H54 (cell line): ENCODE measurements at places on chromosomes 3 and 15.

DNA sequence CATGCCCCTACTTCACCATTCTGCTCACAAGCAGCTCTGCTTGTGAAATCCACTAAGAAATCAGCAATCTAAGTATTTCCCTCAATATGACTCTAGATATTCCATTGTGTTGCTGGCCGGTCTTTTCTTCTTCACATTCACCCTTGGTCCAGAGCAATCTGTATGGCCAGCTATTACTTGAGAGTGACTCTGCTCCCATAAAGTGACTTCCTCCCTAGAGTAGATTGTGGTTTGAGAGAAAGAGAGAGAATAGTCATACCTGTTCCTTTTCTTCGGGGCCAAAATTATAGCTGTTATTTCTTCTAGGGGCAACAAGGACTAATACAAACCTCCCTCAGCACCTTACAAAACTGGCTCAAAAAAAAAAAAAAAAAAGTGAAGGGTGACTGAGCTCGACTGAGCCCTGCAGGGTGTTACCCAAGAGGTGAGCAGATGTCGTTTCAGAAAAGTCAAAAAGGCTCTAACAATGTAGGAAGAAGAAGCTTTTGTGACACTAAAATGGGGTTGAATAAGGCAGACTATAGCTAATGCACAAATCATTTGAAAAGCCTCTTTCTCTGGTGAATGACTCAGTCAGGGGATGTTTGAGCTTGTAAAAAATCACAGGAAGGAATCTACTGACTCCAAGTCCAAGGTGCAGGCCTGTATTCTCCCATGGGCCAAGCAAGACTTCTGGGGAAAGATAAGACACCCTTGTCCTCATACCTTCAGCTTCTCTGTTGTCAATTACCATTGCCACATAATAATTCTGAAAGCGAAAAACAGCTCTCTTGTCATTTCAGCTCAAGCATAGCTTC is 161.0 kb upstream of the SLC24A5 start:
- no peak for DNase-seq

- DNase-seq: no peak
These were observed 9.9 kb downstream of the THAP10 start for GRCh38 chr15:70882361-70882760.

- no peak for DNase-seq
These were observed 45.3 kb downstream of the PLS1 start for GRCh38 chr3:142641504-142641903.

- DNase-seq: no peak
These were observed 618.8 kb upstream of the CCDC54 start for GRCh38 chr3:106758459-106758858.

GRCh38 chr3:196525141-196525540 is 10.0 kb upstream of the SMCO1 start:
- no peak for DNase-seq

DNA sequence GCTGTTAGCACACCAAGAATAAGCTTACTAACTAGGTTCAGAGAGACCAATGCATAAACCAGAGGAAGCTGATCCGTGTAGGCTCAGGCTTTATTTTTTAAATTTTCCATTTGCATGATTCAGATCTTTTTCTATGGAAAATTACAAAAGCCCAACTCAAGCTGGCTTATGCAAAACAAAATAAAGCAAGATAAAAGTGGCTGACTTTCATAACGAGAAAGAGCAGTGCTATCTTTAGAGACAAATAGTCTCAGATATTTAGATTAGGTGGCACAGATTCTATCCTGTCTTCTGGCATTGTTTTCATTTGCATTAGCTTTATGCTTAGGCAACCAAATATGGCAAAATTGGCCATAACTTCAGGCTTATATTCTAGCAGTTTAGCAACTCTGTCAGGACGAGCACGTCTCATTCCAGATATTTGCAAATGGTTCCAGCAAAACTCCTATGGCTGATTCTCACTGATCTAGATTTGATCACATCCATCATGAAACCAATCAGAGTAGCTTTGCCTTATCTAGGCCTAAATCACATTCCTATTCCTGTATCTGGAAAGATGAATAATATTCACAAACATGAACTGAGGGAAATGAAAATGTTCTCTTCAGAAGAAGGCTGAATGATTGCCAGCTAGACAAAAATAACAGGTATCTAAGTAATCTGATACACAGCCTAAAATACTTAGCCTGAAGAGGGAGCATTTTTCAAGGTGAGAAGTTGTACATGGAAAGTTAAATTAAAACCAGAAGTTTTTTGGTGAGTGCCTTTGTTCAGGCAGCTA is 216.4 kb upstream of the DPPA4 start:
- no peak for DNase-seq

DNA sequence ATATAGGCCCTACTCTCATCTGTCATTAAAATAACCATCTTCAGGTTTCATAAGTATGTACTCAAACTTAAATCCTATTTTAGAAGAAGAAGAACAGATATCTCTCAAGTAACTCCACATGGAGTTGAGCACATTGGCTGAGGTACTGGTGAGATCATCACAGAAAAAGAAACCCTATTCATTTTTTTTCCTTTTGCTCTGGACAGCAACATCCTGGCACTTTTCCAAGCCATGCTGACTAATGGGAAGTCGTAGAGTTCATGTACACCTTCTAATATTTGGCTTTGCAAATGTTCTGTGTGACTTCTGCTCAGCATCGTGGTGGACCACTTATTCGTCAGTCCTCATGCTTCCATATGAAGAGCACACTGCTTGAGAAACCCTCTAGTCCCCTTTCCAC is 336.0 kb upstream of the KCNH8 start:
- no peak for DNase-seq

DNA sequence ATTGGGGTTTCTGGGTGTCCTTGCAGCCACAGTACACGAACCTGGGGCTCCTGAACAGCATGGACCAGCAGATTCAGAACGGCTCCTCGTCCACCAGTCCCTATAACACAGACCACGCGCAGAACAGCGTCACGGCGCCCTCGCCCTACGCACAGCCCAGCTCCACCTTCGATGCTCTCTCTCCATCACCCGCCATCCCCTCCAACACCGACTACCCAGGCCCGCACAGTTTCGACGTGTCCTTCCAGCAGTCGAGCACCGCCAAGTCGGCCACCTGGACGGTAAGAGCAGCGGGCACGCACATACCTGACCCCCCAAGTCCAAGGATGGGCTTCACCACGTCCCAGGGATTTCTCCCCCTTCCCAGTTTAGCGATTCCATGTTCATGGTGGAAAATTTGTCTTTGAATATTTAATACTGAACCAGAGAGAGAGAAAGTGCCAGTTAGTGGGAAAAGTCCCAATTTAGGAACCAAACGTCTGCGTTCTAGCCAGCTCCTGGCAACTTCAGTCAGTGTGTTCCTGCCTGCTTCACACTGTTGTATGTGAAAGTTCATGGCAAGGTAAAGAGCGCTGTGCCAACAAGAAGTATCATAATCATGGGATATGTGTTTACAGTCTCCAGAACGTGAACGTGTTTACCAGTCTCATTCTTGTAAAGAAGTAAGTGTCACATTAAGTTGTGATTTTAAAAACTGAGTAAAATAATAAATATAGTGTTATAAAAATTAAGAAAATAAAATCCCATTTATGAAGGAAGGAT is 177.2 kb downstream of the TP63 start:
- DNase-seq: no peak

- peak; percentile 55 for DNase-seq
These were observed 133.4 kb upstream of the SMAD3 start for GRCh38 chr15:66931768-66932633.

DNA sequence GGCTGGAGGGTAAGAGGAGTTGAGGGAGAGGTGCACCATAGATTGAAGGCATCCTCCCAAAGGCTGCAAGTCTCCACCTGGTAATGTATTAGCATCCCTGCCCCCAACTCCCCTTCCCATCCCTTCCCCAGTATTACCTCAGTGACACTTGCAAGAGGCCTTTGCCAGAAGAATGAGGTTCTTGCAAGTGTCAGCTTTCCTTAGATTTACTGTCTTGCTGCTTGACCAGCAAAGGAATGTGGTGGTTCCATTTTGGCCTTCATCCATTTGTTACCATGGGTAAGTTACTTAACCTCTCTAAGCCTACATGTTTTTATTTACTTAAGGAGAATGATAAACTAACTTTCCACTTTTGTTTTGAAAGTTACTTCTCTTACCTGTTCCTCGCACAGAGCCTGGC is 108.9 kb downstream of the LRTM1 start:
- no peak for DNase-seq

- DNase-seq: no peak
These were observed 121.2 kb upstream of the GAP43 start for GRCh38 chr3:115502128-115502527.

DNA sequence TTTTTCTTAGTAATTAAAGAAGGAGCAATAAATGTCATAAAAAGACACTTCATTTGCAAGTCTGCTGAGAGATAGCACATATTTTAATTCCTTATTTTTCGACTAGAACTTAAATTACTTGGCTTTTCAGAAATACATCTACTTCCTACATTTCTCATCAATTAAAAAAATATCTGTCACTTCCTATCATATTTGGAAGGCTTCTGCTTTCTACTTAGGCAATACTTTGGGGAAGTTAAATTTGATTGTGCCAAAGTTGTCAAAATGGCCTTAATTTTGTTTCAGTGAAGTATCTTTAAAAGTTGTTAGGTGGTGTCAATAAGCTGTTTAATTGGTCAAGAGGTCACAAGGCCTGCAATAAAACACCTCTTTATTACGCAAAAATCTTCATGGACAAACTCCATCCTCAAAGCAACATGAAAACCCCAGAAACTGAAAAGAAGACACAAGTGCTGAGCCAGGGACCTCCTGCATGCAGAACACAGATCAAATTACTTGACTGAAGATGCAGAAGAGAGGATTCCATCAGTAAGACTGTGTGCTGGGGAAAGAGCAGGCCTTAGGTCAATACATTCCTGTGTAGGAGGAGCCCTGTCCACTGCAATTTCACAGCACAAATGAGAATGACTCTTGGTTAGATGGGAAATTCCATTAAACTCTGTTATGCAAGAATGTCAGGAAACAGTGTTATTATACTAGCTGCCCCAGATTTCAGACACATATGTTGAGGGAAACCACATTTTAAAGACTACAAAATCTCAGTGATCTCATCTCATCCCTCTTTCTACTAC is 48.0 kb upstream of the FSTL1 start:
- DNase-seq: peak; percentile 20

GRCh38 chr3:48157202-48157840 is 30.9 kb downstream of the CDC25A start:
- peak; percentile 63 for DNase-seq

GRCh38 chr3:194137008-194137505 is 1.1 kb downstream of the HES1 start:
- peak; percentile 57 for DNase-seq

DNA sequence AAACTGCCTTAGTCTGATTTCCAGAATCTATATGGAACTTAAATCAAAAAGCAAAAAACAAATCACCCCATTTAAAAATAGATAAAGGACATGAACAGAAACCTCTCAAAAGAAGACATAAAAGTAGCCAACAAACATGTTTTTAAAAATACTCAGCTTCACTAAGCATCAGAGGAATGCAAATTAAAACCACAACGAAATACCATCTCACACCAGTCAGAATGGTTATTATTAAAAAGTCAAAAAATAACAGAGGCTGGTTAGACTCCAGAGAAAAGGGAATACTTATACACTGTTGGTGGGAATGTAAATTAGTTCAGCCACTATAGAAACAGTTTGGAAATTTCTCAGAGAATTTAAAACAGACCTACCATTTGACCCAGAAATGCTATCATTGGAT is 367.9 kb downstream of the ZIC4 start:
- DNase-seq: no peak

DNA sequence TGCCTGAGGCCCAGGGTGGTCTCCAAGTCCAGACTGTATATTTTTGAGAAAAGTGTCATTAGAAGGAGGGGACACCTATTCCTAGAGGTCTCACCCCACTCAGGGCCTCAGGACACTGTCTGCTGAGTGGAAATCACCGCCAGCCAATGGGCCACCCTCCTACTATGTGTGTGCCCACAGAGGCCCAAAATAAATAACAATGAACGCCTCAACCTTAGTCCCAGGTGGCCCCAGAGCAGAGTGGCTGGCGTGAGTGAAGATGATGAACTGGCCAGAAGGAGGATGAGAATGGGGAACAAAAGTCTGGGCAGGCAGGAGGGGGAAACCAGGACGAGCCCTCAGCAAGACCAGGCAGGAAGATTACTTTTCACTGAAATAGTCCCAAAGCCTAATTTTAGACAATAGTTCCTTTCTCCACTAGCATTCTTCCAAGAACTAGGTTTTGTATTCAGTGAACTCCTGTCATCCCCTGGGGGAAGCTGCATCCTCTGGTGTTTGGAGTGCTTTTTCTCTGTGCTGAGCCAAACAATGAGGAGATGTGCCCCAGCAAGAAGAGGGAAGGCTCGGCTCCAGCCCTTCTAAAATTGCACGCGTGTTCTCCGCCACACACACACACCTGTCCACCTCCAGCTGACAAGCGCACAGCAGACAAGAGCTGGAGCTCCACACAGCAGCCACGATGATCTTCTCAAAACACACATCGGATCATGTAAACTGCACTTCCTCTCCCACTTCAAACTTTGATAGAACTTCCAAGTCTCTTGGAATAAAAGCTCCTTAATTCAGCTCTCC is 72.2 kb downstream of the ADCY5 start:
- no peak for DNase-seq

GRCh38 chr3:124410471-124410870 is 319.8 kb upstream of the UMPS start:
- no peak for DNase-seq

DNA sequence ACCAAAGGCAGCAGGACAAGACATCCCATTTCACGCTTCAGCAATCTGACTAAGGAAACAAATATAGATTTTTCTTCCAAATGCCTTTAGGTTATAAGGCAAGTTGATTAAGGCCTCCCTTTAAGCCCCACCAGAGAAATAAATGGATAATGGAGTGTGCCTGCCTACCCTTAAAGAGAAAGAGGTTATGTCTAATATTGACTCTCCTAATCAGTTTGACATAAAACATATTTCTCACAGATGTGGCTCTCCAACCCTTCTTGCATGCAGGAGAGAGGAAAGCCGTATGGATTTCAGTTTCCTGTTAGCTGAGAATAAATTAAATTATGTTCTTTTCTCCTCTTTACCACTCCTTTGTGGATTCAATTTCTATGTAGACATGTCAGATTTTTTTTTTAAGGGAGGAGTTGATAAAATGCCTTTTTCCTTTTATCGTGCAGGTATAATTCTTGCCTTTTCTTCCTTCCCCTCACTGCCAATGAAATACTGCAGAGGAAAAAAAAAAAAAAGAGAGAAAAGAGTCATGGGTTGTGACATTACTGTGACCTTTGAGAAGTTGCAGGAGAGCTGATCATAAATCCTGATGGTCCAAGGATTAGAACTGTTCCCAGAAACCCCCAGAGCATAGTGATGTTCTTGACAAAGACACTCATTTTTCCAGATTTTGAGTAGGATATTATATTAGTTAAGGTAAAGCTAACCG is 355.3 kb upstream of the SLCO3A1 start:
- DNase-seq: no peak

GRCh38 chr3:193593668-193594030 is 641 bp downstream of the OPA1 start:
- DNase-seq: peak; percentile 12
